Stimulated activated CD8-positive, alpha-beta memory T cell treated with anti-CD3 and anti-CD28 coated beads, Interleukin-7, amount 100 ng/mL, for 1 hour (primary cell): ENCODE measurements at places on chromosomes 6 and 20.

DNA sequence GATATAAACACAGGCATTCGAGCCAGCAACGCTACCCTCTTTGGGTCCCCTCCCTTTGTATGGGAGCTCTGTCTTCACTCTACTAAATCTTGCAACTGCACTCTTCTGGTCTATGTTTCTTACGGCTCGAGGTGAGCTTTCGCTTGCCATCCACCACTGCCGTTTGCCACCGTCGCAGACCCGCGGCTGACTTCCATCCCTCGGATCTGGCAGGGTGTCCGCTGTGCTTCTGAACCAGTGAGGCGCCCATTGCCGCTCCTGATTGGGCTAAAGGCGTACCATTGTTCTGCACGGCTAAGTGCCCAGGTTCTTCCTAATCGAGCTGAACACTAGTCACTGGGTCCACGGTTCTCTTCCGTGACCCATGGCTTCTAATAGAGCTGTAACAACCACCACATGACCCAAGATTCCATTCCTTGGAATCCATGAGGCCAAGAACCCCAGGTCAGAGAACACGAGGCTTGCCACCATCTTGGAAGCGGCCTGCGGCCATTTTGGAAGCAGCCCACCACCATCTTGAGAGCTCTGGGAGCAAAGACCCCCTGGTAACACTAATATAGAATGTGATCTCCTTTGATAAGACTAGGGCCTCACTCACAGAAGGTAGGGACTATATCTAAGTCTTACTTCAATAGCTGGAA lies 973 bp downstream of the UBD start:
- no peak for DNase-seq

- DNase-seq: no peak
Observed at GRCh38 chr20:38844963-38845362, 39.5 kb downstream of the PPP1R16B start.

DNA sequence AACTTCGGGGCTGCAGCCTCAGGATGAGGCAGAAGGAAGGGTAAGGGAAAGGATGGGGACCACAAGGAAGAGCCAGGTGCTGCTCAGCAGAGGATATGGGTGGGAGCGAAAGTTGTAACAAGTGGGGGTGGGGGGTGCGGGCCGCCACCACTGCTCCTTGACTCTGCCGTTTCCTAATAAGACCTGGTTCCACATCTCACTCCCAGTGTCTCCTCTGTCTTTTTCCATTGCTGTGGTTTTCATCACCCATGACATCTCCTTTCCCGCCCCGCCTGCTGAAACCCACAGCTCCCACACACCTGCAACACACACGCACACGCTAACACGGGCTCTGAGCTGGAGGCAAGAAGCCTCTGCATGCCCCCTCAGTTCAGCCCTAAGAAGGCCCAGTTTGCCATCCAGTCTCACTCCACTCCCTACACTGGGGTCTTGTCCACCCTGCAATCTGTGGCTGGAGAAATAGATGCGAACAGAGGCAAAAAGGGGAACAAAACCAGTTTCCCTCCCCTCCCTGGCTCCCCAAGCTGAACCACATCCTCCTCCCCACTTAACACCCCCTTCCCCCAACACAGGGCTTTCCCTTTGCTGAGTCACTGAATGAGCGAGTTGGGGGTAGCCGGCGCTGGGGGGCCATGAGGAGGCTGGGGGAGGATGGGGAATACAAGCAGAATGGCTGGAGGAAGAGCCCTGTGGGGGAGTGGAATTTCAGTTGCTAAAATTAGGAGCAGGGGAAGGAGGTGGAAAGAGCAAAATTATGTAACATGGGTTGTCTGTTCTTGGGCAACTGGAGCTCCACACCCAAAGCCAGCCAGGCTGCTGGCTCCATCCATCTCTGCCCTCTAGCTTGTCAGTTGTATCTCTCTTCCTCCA lies 11.5 kb downstream of the NFKBIL1 start:
- DNase-seq: no peak

DNA sequence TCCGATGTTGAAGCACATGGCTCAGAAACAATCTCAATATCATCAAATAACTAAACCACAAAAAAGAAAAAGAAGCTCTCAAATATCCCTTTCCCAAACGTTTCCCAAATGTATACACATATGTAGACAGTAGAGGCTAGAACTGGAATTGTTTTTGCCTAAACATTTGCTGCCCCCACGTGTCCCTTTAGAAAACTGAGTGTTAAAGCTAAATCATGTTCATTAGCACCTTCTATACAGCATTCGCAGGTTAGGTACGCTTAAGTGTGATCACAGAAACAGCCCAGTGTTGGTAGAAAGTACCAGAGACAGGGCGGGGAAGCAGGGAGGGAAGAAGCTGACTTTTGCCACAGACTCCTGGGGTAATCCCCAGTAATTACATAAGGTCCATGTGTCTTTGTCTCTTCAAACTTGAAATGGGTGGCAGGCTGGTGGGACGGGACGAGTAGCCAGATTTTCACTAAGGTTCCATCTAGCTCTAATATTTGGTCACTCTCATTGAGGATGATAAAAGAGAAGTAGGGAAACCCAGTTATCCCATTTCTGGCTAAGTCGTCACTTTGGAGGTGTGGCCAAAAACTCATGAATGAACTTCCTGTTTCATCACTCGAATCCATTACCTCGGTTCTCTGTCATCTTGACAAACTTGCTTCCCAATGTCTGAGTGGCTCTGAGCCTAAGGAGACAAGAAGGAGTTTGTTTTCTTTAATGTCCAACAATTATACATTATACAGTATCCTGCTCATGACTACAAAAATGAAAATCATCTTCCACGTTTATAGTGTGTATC lies 15.0 kb upstream of the TFAP2A start:
- DNase-seq: no peak

DNA sequence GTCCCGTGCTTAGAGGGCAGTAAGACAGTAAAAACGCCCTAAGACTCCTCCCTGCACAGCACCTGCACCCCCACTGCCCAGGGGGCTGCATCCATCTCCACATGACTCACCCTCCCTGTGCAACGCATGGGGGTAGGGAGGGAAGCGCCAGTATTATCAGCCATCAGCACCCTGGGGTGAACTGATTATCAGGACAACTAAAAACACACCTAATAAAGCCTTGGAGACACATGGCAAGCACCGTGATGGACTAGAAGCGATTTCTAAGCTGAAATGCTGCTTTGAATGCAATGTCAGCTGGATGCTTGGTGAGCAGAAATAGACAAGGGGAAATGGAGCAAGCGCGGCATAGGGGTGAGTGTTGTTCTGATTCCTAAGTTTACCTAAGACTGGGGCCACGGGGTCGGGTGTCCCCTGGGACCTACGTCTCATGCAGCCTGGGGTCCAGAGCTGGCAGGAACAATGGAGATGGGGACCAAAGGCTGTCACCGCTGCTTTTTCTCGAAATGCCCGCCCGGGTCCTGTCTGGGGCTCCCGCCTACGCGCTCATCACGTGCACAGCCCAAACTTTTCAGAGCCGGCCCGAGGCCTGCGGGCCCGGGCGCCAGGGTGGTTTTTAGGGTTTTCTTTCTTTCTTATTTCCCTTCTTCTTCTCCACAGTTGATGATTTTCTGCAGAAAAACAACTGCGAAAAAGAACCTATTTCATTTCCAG lies 702 bp upstream of the TNFAIP3 start:
- no peak for DNase-seq

- no peak for DNase-seq
Observed at GRCh38 chr6:36266913-36267644, 2.8 kb upstream of the PNPLA1 start.

DNA sequence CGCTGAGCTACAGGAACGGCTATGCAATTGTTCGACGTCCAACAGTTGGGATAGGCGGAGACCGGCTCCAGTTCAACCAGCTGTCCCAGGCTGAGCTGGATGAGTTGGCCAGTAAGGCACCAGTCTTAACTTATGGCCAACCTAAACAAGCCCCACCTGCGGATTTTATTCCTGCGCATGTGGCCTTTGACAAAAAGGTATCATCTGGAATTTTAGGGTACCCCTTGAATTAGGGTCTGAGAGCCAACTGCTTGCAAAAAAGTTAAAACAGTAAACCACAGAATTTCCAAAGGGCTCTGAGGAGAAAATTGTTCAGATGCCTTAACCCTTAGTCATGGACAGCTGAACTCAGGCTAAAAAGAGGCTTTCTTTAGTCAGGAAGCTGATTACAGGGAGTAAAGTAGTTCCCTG lies 3.8 kb downstream of the EFHC1 start:
- no peak for DNase-seq

GRCh38 chr6:46014046-46014445 lies 1.6 kb downstream of the CLIC5 start:
- no peak for DNase-seq

- DNase-seq: no peak
Observed at GRCh38 chr6:7073082-7073820, 34.5 kb upstream of the RREB1 start.

GRCh38 chr20:53079261-53079691 lies 107.1 kb downstream of the TSHZ2 start:
- DNase-seq: no peak

DNA sequence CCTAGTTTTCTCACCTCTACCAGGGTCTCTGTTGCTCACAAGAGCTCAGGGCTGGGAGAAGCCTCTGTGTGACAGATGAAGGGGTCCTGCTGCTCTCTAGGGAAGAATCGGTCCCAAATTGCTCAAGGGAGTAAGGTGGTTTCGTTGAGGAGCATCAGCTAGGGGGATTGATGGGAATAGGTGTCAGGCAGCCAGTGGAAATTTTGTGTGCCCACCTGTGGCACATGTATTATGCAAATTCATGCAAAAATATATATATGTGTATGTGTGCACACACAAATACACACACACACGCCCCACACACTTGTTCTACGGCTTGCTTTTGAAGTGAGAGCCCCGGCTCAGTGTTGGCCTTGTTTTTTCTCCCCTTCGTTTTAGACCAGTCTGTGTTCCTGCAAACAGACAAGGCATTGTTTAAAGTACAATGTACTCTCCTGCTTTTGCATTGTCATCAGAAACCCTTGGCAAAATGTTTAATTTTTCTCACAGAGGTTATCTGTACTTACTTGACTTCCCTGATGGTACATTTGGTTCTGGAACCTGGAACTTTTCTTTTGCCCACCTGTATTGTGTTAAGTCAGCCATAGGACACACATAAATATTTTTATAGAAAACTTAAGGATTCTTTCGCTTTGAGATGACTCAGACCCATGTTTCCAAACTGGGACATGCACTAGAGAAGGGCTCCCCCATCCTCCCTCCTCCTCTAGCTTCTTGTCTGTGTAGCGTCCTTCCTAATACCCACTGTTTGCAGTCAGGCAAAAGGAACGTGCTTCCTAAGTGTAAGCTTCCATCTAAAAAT lies 26.7 kb downstream of the FOXO3 start:
- DNase-seq: no peak

DNA sequence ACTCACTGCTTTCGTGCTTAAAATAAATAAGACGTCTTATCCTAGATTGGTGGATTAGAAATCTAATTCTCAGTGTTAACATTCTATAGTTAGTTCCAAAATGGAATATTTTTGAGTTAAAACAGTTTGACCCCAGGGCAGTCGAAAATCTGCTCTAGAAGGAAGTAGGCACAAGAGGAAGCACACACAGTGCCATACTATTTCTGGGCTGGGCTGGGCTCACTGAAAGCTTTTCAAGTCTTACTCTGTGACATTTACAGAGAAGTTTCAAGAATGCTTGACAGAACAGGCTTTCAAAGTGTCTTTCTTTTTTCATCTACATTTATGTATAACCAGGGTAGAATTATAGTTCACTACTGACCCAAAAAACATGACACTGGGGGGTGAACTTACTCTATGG lies 209.8 kb downstream of the SOD2 start:
- no peak for DNase-seq

DNA sequence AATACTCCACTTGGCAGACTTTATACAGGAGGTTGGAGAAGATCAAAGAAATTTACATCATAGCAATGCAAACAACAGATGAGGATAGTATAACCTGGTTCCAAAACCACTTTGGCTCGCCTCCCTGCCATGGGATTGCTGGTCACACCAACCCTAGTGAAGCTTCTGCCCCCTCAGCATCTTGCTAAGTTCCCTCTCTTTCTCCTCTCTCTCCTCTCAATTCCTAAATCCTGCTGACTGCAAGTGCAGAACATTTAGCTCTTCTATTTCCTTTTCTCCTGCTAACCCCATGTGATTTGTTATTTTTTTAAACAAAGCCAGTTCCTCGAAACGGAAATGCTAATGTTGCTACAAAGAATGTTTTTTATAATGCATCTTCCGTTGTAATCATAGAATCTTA lies 50.3 kb upstream of the LY86 start:
- no peak for DNase-seq

- DNase-seq: no peak
Observed at GRCh38 chr6:121780325-121781321, 345.2 kb downstream of the GJA1 start.

DNA sequence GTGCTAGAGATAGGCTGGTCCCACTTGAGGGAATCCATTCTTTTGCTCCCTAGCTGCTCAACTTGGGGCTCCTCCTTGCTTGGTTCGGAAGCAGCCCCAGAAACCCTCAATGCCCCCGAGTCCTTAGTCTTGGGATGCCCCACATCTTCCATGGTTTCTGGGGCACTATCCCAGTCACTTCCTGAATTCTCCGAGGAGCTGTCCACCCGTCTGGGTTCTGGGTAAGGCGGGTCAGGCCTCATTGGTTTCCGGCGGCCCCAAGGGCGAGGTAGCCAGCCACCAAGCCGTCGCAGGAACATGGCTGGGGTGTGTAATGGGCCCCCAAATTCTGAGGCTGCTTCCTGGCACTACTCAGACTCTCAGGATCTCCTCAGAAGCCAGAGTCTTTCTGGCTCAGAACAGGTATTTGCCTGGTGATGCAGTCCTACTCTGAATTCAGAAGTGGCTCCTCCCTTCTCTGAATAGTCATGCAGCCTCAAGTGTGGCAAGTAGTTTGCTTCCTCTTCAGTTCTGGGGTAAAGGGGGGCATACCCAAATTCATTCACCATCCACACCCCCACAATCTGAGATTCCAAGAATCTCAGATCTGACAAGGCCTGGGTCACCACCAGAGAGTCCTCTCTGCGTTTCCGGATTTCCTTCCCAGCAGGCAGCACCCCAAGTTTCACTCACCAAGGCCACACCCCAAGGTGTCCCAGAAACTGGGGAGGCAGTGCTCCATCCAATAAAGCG lies 763 bp downstream of the C6orf47 start:
- DNase-seq: no peak

- DNase-seq: no peak
Observed at GRCh38 chr6:71049198-71049770, 92.4 kb upstream of the B3GAT2 start.

- DNase-seq: no peak
Observed at GRCh38 chr6:5765141-5765760, 241.5 kb downstream of the NRN1 start.

DNA sequence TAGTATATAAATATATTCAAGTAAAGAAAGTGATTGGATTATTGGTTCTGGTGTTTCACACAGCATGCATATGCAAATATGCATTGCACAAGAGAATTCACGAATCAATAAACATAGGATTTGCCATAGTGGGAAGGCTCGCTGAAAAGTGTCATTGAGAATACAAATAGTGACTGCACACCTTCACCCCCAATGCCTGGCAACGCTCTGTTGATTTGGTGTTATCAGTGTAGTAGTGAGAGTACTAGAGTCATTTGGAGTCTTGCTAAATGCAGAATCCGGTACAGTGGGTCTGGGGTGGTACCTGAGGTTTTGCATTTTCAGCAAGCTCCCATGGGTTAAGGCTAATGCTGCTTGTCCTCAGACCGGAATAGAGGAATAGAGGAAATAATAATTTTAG lies 49.7 kb upstream of the NAA20 start:
- no peak for DNase-seq

- DNase-seq: no peak
Observed at GRCh38 chr6:12126051-12126450, 113.9 kb downstream of the HIVEP1 start.

GRCh38 chr6:128421788-128422187 lies 98.6 kb downstream of the PTPRK start:
- no peak for DNase-seq

- no peak for DNase-seq
Observed at GRCh38 chr6:169556758-169557548, 144.9 kb downstream of the WDR27 start.
